HFF-Myc (cell line): ENCODE measurements at places on chromosomes 1 and 21.

DNA sequence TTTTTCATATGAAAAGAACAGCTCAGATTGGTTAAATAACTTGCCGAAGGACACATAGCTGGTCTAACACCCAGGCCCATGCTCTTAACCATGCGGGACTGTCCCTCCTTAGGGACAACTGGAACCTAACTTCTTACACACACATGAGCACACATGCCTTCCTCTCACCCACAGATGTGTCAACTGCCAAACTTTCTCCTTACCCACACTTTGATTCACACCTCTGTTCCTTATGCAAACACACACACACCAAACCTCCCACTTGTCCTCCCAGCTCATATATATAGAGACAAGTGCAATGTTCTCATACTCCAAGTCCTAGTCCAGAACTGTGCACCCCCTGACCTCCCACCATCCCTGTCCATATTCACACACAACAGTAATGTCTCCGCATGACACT is 4.3 kb downstream of the RAB25 start:
- no peak for DNase-seq

DNA sequence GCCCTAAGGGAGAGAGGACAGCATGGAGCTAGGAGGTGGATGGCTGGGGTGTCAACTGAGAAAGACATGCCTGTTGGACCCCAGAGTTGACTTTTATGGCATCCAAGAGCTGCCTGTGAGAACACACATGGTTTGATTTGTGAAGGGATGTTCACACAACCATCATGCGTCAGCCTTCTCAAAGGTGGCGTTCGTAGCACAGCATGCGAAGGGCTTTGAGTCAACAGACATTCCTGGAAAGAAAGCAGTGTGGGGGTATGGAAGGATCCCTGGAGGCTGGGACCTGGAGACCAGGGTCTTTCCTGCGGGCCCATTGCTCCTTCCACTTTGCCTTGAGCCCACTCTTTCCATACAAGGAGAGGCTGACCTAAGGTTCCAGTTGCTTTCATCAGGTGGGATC is 6.4 kb upstream of the WNT3A start:
- DNase-seq: no peak

DNA sequence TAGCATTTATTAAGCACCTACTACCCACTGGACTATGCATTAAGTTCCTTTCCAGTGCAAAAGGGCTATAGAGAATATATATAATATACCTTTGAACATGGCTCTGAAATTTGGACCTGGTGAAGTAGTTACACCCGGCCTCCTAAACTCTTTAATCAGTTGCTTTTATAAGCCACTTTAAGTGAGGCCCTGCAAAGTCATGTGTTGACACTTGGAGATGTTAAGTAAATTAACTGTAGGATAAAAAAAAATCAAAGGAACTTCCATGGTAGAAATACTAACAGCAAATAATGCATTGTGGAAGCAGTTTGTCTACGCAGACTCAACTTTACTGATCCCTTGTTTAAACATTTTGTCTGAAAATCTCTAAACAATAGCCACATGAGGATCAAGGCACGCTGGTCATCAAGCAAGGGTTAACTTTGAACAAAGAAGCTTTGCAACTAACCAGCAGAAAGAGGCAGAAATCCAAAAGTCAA is 283.9 kb downstream of the VAV3 start:
- no peak for DNase-seq

DNA sequence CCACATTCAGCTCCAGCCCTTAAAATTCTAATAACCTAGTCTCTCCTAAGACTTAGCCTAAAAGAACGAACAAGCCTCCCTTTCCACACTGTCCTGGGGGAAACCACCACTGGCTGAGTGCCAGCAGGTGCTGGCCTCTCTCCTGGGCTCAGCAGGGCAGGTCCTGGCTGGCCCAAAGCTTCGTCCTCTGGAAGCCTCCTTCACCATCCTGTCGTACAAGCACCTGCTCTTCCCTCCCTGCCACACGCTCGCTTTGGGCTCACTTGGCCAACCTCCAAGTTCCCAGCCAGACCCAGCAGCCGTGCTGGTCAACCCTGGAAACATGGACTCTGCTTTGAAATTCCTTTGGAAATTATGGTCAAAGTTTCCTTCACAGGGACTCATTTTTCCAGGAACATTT is 58.2 kb upstream of the SLC25A33 start:
- DNase-seq: no peak

GRCh38 chr1:16215882-16216753 is 3.7 kb upstream of the ARHGEF19 start:
- no peak for DNase-seq

- DNase-seq: peak; percentile 9
Observed at GRCh38 chr1:169550294-169550693, 36.0 kb downstream of the F5 start.

DNA sequence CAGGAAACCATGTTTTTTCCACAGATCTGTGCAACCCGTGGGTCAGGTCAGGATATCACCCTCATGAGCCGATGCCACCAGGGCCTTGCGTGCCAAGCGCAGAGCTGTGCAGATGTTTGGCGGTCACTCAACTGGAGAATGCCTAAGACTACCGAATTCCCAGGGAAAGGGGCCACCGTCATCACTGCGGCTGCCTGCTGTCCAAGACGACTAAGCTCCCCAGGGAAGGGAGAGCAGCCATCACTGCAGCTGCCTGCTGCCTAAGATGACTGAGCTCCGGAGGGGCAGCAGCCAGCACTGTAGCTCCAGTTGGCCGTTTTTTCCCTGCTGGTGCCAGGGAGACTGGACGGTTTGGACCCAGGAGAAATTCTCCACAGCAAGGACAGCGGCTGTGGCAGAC is 31.1 kb downstream of the AKT3 start:
- DNase-seq: no peak
